ENCODE measurements at places on chromosomes 1 and 21.

DNA sequence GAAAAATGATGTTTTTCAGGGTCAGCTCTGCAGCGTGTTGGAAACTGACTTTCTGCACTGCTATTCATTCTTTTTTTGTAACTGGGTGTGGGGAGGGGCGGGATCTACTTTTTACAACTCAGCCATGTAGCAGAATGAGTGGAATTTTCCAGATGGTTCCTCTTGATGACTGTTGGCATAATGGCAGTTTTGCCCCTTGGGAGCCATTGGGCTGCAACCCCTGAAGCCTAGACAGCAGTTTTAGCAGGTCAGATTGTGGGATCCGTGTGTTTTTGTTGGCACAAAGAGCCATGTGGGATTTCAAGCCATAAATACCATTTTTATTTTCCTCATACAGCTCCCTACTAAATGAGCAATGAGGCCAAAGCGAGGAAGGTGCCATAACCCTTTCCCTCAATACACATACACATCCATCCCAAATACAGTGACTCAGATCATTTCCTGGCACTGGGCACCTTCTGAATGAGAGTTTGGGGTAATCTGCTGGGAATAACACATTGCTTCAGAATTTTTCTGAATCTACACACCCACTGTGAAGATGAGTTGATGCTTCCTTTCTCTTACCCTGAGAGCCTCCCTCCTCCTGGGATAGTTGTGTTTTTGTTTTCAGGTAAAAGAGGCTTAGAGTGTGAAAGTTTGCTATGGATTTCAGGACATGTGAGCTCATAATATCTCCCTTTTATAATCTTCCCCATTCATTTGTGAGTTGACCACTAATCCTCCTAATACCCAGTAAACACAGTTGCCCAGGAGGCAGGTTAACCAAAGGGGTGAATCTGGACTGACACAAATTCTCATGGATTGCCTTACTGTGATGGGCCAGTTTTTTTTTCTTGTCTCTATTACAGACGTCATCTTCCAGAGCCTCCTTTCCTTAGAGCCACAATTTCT lies 13.1 kb downstream of the S100A10 start:
- DNase-seq: peak; percentile 46

GRCh38 chr1:32900956-32901822 lies at the start of gene TMEM54:
Gene TMEM54, minus strand, starts transcription at chr1:32901389. Its CDS starts 151 bp downstream, at chr1:32901238.
- peak; percentile 51 for DNase-seq

DNA sequence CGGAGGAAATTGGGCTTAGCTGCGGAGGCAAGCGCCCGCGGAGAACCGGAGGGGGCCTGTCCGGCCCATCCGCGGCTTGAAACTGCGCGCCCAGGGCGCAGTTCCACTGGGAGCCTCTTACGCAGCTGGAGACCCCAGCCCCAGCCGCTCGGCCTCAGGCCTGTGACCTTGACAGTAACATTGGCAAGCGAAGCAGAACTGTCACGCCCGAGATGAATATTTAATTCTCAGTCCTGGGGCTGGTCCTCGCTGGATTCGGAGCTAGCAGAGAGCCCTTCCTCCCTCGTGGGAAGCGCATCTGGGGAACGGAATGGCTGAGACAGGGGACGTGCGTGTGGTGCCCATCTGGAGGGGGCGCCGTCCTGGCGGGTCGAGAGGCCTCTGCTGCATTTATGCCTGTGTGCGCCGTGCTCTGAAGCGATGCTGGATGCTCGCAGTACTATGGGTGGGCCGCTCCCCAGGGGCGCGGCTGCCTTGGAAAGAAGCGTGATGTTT lies 928 bp downstream of the SLC6A17 start:
- no peak for DNase-seq

DNA sequence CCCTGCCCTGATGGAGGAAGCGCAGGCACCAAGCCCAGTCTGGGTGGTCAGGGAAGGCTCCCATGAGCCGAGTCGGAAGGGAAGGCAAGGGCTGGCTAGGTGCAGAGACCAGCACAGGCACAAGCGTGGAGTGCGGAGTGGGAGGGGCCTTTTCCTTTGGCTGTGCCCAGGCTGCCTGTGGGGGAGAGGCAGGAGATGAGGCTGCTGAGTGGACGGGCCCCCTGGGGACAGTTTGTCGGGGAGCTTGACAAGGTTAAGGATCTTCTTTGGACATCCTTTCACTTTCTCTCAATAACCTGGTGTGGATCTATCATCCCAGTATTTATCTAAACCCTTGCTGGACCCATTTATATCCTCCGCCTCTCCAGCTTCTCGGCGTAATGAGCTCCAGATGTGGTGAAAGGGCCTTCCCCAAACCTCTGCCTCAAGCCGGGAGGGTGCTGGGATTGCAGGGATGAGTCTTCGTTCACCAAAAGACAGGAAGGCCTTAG lies 42.9 kb downstream of the EPHB2 start:
- no peak for DNase-seq

DNA sequence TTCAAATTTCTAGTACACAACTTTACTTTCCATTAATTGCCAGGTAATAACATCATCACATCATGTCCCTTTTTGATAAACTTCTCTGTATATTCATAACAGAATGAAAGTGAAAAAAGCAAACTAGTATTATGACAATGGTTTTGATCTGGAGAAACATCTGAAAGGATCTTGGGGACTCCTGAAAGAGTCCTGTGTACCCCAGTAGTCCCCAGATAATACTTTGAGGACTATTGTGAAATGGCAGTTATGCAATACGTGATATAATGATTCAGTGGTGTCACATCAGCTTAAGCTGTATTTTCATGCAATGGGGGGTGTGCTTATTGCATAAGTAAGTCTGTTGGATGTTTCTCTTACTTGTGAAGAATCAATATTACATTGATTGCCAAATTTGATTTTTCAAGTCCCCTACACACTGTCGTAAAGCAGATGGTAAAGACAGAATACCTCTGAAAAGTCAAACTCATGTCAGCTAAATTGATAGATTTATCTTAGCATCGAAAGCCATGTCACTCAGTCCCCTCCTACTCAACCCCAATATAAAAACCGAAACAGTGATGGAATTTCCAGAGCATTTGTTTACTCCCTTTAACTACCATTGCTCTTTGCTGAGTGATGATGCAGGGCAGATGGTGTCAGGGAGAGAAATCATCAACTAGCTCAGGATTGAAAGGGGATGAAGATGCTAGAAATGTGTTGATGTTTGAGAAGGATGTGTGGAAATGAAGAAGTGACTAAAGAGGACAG lies 146.7 kb upstream of the C1orf105 start:
- no peak for DNase-seq

- DNase-seq: no peak
Observed at GRCh38 chr21:38236232-38236631, 20.6 kb upstream of the KCNJ15 start.

DNA sequence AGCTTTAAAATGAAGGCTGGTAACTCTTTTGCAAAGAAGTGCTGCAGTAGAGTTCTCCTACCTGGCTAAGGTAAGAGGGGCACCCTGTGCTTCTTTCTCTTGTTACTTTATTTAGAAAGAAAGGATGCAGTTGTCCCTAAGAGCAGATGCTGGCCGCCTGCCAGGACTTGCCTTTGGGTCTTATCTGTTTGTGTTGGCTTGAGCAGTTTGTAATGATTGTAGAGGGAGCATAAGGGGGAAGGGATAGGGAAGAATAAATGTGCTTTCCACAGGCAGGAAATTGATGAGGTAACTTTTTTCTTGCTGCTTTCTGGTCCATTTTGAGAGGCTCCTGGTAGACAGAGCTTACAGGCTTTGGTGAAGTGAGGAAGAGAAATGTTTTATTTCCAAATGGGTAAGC lies 229.6 kb downstream of the HHAT start:
- DNase-seq: peak; percentile 77

DNA sequence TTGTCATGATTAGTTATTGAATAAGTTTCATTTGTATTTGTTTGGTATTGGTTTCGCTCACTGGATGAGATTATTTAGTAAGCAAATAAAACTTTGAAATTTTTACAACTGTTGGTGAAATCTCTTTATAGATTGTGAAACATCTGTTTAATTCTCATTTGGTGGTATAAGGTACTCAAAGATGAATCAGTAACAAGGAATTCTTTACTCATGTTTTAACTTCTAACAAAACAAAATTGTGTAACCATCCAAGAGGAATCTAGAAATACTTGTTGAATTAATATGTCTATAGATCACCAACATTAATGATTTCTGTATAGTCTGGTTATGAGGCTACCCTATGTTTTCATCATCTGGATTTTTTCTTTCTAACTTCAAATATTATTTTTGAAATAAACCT lies 62.8 kb upstream of the USP25 start:
- DNase-seq: no peak
